NCI-H748 treated with DMSO at 0.1 percent for 48 hours (cell line): ENCODE measurements at places on chromosomes 12 and 14.
A peak's percentile ranks its signal among the peaks of the same experiment; 100 is the strongest.

- no peak for DNase-seq
These were observed 502 bp downstream of the KIF26A start for GRCh38 chr14:104138718-104139459.

- DNase-seq: no peak
These were observed 316.8 kb downstream of the BCL11B start for GRCh38 chr14:98955036-98955740.

- peak; percentile 18 for DNase-seq
These were observed 76.6 kb upstream of the GZMB start for GRCh38 chr14:24710403-24711112.

- DNase-seq: peak; percentile 18
These were observed 139.1 kb downstream of the SOX5 start for GRCh38 chr12:23810329-23810902.

- DNase-seq: no peak
These were observed 8.7 kb downstream of the NUP107 start for GRCh38 chr12:68695454-68695853.

DNA sequence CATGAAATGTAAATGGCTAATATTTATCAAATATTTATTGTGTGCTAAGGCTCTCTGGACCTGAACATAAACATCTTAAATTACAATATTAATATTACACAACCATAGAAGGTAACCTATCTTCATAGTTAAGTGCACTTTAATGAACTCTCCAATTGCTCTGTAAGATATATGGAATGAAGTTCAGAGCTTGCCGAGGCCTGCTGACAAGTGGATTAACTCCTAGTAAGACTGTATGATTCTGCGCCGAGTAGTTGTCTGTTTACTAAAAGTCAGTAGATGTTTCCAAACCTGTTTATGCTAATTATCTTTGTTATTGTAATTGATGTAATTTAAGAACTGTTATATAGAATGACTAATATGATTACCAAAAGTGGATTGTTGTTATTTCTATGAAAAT, 77.2 kb downstream of the PTPRR start:
- no peak for DNase-seq

- DNase-seq: no peak
These were observed 285.7 kb upstream of the USP15 start for GRCh38 chr12:61974461-61974860.

DNA sequence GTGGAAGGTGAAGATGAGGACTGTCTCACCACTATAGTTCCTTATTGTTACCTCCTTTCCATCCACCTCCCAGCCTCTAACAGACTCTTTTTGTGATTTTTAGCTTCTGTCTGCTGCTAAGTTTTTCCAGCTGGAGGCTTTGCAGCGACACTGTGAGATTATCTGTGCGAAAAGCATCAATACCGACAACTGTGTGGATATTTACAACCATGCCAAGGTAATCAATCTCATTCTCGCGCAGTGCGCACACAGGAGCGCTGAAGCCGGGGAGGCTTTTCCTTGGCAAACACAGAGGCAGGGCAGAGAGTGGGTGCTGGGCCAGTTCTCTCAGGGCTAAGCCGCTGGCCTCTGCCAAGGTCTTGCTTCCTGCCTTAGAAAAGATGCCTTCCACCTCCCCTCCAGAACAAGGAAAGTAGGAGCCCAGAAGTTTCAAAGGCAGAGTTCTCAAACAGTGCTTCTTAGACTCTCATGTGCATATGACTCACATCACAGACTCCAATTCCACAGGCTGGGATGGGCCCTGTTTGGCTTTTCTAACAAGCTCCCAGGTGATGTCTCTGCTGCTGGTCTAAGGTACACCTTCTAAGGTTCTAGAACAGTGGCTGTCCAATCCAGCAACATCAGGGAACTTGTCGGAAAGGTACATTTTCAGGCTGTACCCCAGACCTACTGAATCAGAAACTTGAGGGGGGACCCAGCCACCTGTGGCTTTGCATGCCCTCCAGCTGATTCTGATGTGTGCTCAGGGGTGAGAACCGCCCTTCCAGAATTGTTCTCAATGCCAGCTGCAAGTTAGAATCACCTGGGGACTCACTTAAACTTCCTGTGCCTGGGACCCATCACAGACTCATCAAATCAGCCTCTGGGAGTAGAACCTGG, 33.8 kb upstream of the PWP1 start:
- no peak for DNase-seq

DNA sequence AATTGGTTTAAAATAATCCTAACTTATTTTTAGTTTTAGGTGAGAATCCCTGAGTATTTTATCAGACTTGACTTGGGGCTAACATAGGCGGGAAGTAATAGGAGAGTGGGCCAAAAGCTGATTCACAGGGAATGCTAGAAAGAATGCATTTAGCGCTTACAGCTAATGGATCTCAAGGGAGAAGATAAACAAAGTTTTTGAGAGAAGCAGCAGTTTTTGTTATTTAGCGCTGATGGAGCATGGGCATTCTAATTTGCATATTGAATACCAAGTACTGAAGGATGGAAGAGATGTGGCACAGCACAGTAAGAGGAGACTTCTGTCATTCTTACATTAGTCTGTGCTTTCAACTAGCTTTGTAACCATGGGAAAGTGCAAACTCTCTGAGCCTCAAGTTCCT, 436.0 kb upstream of the FBXO33 start:
- no peak for DNase-seq

DNA sequence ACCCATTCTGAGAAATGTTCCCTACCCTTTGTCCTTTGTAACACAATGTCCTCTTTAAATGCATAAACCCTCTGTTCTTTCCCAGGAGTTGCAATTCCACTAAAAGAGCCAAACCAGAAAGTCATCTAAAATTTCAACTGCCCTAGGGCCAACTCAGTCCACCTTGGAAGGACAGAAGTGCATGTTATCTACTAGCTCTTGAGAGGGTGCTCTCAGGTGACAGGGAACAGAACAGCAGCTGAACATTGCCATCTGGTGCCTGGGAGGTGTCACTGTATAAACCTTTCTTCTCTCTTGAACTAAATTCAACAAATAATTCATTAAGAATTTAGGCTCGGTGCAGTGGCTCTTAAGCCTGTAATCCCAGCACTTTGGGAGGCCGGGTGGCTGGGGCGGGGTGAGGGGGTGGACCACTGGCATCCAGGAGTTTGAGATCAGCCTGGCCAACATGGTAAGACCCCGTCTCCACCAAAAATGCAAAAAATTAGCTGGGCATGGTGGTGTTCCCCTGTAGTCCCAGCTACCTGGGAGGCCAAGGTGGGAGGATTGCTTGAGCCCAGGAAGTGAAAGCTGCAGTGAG, 10.3 kb upstream of the FERMT2 start:
- peak; percentile 69 for DNase-seq

- no peak for DNase-seq
These were observed 399.1 kb downstream of the GXYLT1 start for GRCh38 chr12:41745593-41745992.

DNA sequence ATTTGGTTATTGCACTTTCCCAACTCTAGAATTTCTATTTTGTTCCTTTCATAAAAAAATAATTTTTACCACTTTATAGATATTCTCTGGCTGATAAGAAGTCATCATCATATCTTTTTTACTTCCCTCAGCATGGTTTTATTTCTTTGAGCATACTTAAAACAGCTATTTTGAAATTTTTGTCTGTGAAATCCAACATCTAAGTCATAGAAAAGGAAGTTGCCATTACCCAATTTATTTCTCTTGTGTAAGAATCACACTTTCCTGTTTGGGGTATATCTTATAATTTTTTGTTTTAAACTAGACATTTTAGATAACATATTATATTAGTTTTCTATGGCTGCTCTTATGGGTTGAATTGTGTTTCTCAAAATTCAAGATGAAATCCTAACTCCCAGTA, 400.2 kb upstream of the OR4E1 start:
- DNase-seq: no peak

DNA sequence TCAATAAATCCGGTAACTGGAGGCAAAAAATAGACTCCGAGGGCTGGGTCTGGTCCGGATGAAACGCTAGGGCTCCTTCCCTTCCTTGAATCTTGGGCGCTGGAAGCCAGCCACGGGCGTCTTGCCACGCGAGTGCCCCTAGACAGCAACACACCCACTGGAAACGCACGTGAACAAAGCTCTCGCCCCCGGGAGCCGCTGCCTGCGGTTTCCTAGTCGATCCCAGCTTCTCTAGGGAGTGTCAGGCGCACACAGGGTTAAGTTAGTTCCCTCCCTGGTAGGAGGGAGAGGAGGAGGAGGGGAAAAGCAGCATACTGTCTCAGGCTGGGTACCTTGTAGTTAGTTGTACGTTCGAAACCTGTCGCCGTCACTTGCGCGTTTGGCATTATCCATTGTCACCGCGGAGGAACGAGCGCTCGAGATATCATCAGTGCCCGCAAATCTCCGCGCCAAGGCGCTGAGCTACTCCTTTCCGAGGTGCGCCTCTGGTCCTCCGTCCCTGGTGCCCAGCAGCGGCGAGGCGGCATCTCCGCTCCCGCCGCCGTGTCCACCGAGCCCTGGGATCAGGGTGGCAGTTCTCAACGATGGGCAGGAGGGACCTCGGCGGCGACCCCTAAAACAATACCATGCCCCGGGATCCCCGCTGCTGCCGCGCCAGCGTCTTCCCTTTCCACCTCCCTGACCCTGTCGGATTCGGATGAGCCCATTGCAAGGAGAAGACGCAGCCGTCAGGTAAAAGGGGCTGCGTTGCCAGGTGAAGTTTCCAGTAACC, at the start of gene FLRT2:
Gene FLRT2, plus strand, starts transcription at position 342 of the 772 bp plus-strand sequence. CDS start 91,371 bp downstream, outside the sequence.
- peak; percentile 66 for DNase-seq

GRCh38 chr12:49253033-49253623, 11.8 kb upstream of the TUBA1C start:
- no peak for DNase-seq
